ENCODE measurements at places on chromosomes 6 and 20.

GRCh38 chr6:116246089-116246488, 7.8 kb downstream of the TSPYL4 start:
- DNase-seq, result no peak

DNA sequence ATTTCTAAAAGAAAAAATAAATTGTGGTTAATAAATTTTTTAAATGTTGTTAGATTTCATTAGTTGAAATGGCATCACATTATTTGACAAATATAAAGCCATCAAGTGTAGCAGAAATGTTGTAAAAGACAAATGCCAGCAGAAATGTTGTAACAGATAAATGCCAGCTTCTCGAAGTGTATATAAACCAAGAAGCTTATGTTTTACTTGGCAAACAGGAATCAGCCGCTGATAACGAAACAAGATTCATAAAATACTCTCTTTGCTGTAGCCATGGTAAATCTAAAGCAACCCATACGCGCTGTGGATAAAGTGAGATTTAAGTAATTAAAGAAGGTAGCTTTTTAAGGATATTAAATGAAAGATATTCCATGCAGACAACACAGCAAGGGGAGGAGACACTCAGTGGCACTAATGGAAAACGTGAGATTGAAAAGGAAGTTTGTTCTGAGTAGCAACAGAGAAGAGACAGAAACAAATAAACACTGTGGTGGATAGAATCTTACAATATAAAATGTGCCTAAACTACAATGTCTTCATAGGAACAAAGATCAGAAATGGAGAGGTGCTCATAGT, 29.6 kb downstream of the BTBD9 start:
- DNase-seq, result no peak

- no peak for DNase-seq
These were observed 404 bp downstream of the CEP162 start for GRCh38 chr6:84227044-84227433.

DNA sequence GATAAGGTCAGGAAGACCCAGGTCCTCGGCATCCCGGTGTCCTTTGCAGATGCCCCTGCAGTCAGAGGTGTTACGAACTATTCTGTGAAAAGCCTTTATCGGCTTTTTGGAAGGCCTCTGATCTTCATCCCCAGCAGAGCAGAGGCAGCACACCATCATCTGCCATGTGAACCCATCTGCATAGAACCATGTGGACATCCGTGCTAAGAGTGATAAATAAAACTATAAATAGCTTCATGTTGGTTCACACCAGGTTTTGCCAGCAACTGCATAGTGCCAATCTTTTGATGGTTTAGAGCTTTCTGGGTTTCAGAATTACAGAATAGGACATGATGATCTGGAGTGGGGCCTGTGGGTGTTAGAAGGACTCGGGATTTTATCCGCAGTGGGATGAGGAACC, 33.6 kb downstream of the SIRPA start:
- DNase-seq, result no peak

- no peak for DNase-seq
These were observed 138.9 kb upstream of the TMEM170B start for GRCh38 chr6:11398451-11399326.

- DNase-seq, result no peak
These were observed 11.4 kb downstream of the SYNGAP1 start for GRCh38 chr6:33430991-33431879.

- no peak for DNase-seq
These were observed 38.2 kb downstream of the NCR2 start for GRCh38 chr6:41373627-41373918.

DNA sequence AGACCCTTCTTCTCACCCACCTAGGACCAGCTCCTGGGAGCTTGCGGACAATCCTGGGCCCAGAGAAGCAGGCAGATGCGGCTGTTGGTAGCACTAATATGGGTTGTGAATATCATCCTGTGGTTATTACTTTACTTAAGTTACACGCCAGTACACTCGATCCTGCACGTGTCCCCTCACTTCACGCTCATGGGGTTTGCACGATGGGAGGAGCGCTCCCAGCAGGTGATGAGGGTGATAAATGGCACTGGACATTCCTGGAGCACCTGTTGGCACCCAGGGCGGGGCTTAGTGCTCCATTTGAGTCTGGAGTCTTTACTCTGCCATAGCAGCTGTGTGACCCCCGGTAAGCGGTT, 335.1 kb downstream of the PREX1 start:
- DNase-seq, result no peak

- no peak for DNase-seq
These were observed 759.7 kb downstream of the HDGFL1 start for GRCh38 chr6:23329086-23329485.
